AG09319 (cell line): ENCODE measurements at places on chromosomes 7 and 10.
A peak's percentile ranks its signal among the peaks of the same experiment; 100 is the strongest.

- no peak for DNase-seq
Observed at GRCh38 chr7:133641436-133641835, 388.6 kb downstream of the EXOC4 start.

DNA sequence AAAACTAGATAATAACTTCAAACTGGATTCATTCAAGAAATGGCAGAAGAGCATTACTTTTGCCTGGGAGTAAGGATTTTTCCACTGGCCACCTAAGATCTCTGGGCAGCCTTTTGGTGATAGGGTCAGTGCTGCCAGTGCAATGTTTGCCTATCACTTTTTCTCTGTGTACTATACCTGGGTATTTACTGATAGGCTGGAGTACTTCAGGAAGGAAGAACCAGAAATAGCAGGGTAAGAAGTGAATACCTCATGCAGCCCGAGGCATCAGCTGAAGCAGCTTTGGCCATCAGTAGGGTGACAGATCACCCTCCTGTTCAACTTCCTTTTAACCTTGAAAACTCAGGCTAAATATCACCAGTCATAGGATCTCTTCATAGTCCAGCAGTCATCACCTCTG is 5.5 kb upstream of the PAPSS2 start:
- no peak for DNase-seq

DNA sequence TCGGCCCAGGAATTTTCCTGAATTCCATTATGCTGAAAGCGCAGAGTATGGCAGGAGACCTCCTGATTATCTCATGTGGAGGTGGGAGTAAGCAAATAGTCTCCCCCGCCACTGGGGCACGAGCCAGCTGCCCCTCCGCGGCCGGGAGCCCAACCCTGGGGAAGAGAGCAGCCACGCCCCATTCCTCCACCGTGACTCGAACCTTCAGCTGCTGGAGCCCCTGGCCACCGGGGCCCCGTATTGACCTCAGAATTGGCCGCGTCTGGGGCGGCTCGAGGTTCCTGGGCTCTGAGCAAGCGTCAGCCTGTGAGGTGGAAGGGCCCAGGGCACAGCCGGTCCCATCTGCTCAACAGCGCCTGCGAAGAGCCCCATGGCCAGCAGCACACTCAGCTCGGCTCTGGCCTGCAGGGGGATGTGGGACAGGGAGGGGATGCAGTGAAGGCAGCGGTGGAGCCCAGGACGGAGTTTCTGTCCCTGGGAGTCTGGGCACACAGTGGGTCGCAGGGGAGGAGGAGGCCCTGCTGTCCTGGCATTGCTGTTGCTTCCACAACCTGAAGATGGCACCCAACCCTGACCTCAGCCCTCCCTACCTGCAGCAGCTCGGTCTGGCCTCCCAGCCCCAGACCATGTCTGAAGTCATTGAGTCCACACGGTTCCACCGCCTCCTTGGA is 97.8 kb downstream of the CHST15 start:
- DNase-seq: peak; percentile 54

DNA sequence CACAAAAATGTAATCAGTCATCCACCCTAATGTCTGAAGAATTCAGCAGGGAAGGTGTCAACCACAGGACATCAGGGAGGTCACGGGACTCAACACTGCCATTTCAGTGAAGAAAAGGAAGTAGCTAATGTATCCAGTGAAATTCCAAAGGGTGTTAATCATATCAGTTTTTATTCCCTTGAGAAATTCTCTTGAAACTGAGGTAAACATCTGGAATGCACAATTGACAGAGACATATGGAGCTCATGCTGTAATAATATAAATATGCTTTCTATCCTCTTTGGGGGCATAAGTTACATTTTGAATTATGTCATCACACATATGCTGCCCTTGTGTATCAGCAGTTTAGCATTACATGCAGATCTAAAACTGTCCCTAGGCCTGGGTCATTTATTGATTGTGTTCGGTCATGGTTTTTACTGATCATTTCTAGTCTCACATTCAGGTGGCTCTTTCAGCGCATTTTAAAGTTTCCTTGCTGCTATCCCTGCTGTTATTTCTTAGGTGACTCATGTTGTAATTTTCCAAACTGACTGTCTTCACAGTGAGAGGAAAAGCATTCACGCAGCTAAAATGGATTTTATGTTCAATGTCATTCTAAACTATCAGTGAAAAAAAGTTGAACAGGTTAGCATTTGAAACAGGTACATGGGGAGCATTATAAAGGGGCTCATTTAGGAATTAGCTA is 273.9 kb downstream of the TSPAN12 start:
- DNase-seq: no peak

DNA sequence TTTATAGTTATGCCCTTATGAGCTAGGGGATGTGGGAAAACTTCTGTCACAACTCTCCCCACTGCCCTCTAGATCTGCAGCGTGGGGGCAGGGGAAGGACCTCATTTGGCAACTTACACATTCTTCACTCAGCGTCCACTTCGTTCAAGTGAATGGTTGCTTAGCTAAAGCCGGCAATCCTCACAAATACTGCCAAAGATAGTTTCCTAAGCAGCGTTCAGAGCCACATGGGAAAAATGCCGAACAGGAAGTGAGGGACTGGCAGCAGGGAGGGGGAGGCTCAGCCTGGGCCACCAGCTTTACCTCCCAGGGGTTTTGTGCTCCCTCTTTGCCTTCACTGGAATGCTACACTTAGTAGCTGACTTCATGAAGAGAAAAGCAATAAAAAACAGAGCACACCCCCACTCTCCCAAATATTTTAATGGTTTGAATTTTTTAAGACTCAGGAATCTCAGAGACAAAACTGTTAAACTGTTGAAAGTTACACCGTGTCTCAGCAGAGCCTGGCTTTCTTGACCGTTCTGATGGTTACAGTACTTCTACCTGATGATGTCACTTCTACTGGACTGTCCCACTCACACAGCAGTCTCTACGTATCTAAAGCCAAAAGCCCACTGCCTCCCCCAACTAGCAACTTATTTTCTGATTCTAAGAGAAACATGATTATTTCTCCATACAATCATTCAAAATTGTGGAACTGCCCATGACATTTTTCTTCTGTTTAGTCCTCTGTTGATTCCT is 10.4 kb downstream of the GRM3 start:
- DNase-seq: no peak

DNA sequence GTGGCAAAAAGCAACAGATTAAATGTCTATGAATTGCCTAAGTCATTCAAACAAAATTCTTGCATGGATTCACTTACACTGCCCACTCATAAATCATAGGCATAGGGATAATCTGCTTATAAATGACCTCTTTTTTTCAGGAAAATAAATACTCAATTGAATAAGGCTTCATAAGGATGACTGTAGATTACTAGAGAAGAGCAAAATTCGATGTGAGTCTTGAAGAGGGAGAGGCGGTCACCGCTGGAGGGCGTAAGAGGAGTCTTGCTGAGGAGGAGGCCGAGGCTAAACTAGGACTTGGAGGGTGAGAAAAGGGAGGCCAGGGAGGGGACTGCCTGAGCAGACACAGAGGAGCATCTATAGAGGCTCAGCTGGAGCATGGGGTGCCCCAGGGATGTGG is 135.4 kb upstream of the RSU1 start:
- DNase-seq: no peak
